ENCODE measurements at places on chromosomes 12 and 14. TPM values are rescaled to one million over a fixed set of nuclear protein-coding genes. Genes with fewer than 3 reads are reported as not detected.

The GPR84 gene
- under 0.01 TPM for total RNA-seq

The CPNE6 gene
- total RNA-seq: not detected

The PRPH gene
- total RNA-seq: not detected

The TTC7B gene
- total RNA-seq: 9.2 TPM

The GRIP1 gene
- total RNA-seq: not detected

The ZNF140 gene
- 43.8 TPM for total RNA-seq
